ENCODE measurements at places on chromosomes 3 and 15. TPM values are rescaled to one million over a fixed set of nuclear protein-coding genes. Genes with fewer than 3 reads are reported as not detected.

Gene OXTR
- 1.2 TPM for total RNA-seq

Gene SEMA5B
- total RNA-seq = not detected

Gene SLC2A2
- total RNA-seq = 0.18 TPM

Gene KCNAB1
- 0.40 TPM for total RNA-seq

Gene GOLGA8Q
- total RNA-seq = not detected

Gene REC114
- total RNA-seq = 0.20 TPM

Gene GRM7
- total RNA-seq = not detected

Gene RAB6B
- total RNA-seq = 11.4 TPM

Gene MST1R
- total RNA-seq = 8.1 TPM

Gene LRRC31
- total RNA-seq = not detected

Gene SCG5
- 0.33 TPM for total RNA-seq

Gene TMC3
- not detected for total RNA-seq

Gene NUP210
- total RNA-seq = 128 TPM

Gene FAM81A
- total RNA-seq = not detected

Gene TMEM43
- total RNA-seq = 38.9 TPM

Gene STAB1
- total RNA-seq = 3.9 TPM

Gene CIP2A
- 31.8 TPM for total RNA-seq

Gene MKRN3
- total RNA-seq = 26.2 TPM

Gene CD200R1
- not detected for total RNA-seq

Gene NPTN
- total RNA-seq = 21.6 TPM

Gene GABRR3
- total RNA-seq = not detected

Gene CTXN2
- not detected for total RNA-seq

Gene RSRC1
- total RNA-seq = 50.1 TPM

Gene C3orf20
- not detected for total RNA-seq

Gene TLR9
- total RNA-seq = not detected

Gene ITGA11
- not detected for total RNA-seq

Gene TM4SF18
- not detected for total RNA-seq

Gene SOX2
- total RNA-seq = 0.13 TPM

Gene CACNA2D2
- total RNA-seq = 0.58 TPM

Gene GOLGA6L10
- total RNA-seq = 2.2 TPM

Gene NOX5
- total RNA-seq = not detected

Gene PLSCR5
- total RNA-seq = not detected

Gene FANCD2OS
- not detected for total RNA-seq

Gene TMCO5A
- total RNA-seq = not detected

Gene ADGRG7
- total RNA-seq = not detected

Gene SLC12A1
- not detected for total RNA-seq

Gene HYAL1
- total RNA-seq = 8.4 TPM

Gene IQCH
- total RNA-seq = 3.2 TPM

Gene CLEC3B
- total RNA-seq = not detected

Gene ADPRH
- total RNA-seq = 1.4 TPM

Gene RTP4
- total RNA-seq = not detected

Gene DPH6
- total RNA-seq = 18.8 TPM

Gene FGF7
- not detected for total RNA-seq

Gene PLS1
- 9.0 TPM for total RNA-seq

Gene KNG1
- 0.09 TPM for total RNA-seq

Gene TRH
- total RNA-seq = not detected

Gene RPL29
- total RNA-seq = 1,045 TPM

Gene HAPLN3
- total RNA-seq = 2.4 TPM

Gene IQSEC1
- 37.1 TPM for total RNA-seq

Gene IL5RA
- not detected for total RNA-seq

Gene ASB14
- not detected for total RNA-seq

Gene PCYT1A
- total RNA-seq = 55.5 TPM

Gene GOLGA6L9
- 3.2 TPM for total RNA-seq

Gene GPR87
- not detected for total RNA-seq

Gene C15orf62
- total RNA-seq = 0.45 TPM

Gene IL12A
- total RNA-seq = 0.13 TPM

Gene PLSCR2
- 0.40 TPM for total RNA-seq

Gene GOLGA8O
- 0.22 TPM for total RNA-seq

Gene AHSG
- total RNA-seq = 1.2 TPM
